ENCODE measurements at places on chromosomes 16 and 17. TPM values are rescaled to one million over a fixed set of nuclear protein-coding genes. Genes with fewer than 3 reads are reported as not detected.

DNA sequence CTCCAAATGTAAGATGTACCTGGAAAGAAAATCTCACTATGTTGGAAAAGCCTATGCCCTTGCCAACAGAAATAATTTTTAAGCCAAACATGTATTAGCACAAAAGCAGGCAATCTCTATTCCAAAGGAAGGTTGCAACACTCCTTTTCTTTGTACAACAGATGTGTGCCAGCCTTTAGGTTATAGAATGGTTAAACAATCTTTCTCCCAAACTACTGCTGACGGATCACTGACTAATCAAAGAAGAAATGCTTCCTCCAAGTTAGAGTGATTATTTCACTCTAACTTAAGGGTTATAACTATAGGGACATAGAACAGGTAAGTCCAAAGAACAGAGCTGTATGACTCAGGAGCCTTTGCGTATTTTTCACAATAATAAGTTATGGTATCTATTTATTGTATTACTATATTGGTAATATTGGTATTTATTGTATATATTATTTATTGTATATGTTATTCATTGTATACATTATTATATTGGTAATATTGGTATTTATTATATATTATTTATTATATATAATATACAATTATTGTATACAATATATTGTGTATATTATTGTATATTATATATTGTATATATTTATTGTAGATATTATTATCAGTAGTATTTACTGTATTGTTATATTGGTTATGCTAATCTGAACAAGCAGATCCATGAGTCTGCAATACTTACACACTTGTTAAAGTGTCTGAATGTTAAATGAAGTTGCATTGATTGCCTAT, 36.7 kb upstream of the ABCA5 start:
- no peaks in the 10 kb centered on the region for H3K4me1 ChIP-seq
- no peak overlapping the region for H3K27ac ChIP-seq
- peaks cover 1% of the 10 kb centered on the region for H3K27me3 ChIP-seq

DNA sequence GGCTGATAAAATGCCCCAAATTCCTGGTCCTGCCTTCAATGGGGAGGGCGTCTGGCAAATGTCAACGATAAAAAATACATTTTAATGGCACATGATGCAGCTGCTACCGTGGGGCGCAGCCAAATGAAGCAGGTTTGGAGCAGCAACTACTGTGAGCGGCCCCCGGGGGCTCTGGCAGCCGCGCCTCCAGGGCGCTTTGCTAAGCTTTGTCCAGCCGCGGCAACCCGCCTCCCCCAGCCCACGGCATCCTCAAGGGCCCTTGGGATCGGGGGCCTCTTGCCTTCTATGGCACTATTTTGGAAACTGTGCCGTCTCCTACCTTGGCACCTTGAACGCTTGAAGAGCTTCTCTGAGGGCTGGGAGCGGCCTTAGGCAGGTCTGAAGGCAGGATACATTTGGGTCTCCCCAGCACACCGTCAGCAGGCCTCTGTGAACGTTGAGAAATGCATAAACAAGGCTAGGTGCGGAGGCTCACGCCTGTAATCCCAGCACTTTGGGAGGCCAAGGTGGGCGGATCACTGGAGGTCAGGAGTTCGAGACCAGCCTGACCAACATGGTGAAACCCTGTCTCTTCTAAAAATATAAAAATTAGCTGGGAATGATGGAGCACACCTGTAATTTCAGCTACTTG, 25.1 kb downstream of the TBX4 start:
- H3K27me3 ChIP-seq, result peaks cover 3% of the 10 kb centered on the region
- no peaks in the 10 kb centered on the region for H3K36me3 ChIP-seq
- H3K4me1 ChIP-seq, result peaks cover 10% of the 10 kb centered on the region
- no peak overlapping the region for H3K27ac ChIP-seq
- no peak overlapping the region for H3K4me3 ChIP-seq

DNA sequence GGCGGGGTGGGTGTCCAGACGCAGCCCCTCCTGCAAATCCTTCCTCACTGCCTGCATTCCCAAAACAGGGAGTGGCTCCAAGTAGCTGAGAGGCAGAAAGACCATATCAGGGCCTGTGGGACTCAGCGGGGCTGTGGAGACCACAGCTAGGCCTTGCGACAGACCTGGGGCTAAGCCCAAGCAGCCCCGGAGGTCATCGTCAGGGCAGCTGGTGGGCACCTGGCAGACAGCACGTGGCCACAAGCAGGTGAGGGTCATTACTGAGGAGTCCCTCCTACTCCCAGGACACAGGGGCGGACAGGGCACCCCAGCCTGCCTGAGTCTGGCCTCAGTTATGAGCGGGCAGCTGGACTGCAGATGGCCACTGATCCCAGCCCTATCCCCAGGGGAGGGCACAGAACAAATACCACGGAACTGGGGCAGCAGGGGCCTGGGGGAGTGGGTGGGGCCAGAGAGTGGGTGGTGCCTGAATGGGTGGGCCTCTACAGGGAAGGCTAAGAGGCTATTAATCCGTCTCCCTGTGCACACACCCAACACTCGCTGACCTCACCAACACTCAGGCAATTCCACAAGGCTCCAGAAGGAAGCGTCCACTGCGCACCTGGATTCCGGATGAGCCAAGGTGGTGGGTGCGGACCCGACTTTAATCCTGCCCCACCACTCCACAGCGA, 8.5 kb downstream of the HS3ST6 start:
- peaks cover 65% of the 10 kb centered on the region for H3K27me3 ChIP-seq
- no peak overlapping the region for H3K4me3 ChIP-seq
- H3K27ac ChIP-seq, result no peak overlapping the region
- DNase-seq, result no peak
- H3K4me1 ChIP-seq, result no peaks in the 10 kb centered on the region
- no peaks in the 10 kb centered on the region for H3K36me3 ChIP-seq

IGSF6 gene
- total RNA-seq, result not detected

DNASE1L2 gene
- total RNA-seq, result 0.18 TPM

TAT gene
- not detected for total RNA-seq

KRT9 gene
- not detected for total RNA-seq

NDRG4 gene
- total RNA-seq, result 10.9 TPM

NTN1 gene
- total RNA-seq, result under 0.01 TPM

All from IMR-90 (cell line).